ENCODE measurements at places on chromosomes 2 and 18.

GRCh38 chr2:206873423-206873822 lies 65.9 kb upstream of the CPO start:
- no peak for DNase-seq

- no peak for DNase-seq
Observed at GRCh38 chr2:12211326-12212175, 465.1 kb downstream of the LPIN1 start.

DNA sequence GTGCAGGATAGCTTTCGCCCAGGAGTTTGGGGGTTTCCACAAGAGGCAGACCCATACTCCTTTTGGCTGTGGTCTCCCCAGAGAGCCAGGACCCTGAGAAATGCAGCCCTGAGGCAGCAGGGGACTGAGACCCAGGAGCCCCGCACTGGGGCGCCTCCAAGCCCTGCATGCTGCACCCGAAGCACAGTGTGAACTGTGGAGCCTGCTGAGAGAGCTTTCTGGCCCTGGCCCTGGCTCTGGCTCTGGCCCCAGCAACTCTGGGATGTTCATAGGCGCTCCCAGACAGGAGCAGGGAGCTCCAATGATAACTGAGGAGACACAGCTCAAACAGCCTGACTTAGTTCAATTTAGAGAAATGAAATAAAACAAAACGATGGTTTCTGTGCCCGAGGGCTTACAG lies 96.4 kb upstream of the TEX51 start:
- no peak for DNase-seq

GRCh38 chr2:135796606-135797005 lies 40.4 kb downstream of the LCT start:
- no peak for DNase-seq

GRCh38 chr2:29829841-29830240 lies 91.5 kb downstream of the ALK start:
- DNase-seq: no peak

DNA sequence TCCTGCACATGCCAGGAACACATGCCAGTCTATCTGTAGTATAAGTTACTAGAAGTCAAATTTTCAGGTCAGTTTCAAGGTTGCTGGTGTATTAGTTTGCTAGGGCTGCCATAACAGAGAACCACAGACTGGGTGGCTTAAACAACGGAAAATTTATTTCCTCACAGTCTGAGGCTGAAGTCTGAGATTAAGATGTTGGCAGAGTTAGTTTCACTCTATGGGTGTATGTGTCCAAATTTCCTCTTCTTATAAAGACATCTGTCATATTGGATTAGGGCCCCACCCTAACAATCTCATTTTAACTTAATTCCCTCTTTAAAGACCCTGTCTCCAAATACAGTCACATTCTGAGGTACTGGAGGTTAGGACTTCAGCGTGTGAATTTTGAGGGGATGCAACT lies 26.5 kb downstream of the B3GNT7 start:
- no peak for DNase-seq

DNA sequence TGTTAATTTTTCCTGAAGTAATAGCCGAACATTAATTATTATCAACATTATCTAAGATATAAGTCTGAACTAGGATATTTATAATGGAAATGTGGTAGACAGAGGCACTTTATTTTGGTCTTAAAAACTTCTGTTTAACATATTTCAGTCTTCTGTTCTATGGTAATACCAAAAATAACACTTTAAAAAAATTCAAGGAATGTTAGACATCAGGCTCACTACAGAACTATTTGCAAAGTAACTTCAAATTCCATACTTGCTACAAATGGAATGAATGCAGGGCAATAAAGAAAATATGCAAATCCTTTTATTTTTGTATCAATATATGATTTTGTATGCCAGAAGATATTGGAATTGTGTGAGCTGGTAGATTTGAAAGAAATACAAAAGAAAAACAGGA lies 345.5 kb upstream of the DSEL start:
- DNase-seq: no peak

DNA sequence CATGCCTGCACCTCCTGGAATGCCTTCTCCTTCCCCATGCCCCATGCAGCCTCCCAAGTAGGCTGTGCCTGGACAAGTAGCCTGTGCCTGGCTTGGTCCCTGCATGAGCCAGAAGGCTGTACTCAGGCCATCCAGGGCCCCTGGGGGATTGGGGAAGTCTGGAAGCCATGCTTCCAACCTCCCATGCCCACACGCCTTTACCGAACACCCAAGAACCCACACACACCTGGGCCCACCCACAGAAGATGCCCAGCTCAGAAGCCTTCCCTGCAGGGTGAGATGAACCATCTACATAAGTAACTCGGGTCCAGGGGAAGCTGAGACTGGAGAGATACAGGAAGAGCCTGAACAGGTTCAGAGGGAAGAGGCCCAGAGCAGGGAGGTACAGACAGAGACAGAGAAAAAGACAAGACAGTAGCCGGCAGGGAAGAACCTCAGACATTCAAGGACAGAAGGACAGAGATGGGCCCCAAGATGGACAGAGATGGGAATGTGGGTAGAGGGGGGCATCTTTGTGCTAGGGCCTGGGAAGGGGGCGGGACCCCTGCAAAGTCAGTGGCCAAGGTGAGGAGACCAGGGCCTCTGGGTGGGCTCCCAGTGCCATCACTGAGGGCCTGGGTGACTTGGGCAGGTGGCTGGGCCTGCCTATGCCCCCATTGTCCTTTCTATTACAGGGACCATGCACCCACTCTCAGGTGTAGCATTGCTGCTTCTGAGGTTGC lies 4.3 kb downstream of the BIN1 start:
- no peak for DNase-seq

- DNase-seq: peak; percentile 53
Observed at GRCh38 chr2:30208453-30208852, 22.9 kb upstream of the LBH start.

GRCh38 chr2:218282173-218282991 lies 9.9 kb downstream of the TMBIM1 start:
- no peak for DNase-seq

- DNase-seq: peak; percentile 46
Observed at GRCh38 chr18:3447068-3447894, 2.7 kb upstream of the TGIF1 start.

DNA sequence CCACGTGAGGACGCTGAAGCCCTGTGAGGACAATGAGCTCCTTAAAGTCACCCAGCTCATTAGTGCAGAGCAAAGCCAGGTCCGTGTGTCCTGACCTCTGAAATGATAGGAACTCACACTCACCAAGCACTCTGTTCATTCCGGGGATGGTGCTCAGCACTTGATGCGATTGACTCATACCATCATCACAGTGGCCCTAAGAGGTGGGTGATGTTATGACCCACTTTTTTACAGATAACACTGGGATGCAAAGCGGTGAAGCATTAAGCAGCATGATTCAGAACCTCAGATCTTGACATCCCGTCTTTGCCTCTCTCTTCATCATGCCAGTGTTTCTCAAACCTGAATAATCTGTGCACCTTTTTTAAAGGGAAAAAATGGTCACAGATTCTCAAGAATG lies 234.8 kb downstream of the ALPK2 start:
- no peak for DNase-seq

GRCh38 chr2:67982956-67983355 lies 79.8 kb downstream of the C1D start:
- no peak for DNase-seq

- DNase-seq: no peak
Observed at GRCh38 chr18:55012008-55012407, 52.7 kb upstream of the CCDC68 start.

DNA sequence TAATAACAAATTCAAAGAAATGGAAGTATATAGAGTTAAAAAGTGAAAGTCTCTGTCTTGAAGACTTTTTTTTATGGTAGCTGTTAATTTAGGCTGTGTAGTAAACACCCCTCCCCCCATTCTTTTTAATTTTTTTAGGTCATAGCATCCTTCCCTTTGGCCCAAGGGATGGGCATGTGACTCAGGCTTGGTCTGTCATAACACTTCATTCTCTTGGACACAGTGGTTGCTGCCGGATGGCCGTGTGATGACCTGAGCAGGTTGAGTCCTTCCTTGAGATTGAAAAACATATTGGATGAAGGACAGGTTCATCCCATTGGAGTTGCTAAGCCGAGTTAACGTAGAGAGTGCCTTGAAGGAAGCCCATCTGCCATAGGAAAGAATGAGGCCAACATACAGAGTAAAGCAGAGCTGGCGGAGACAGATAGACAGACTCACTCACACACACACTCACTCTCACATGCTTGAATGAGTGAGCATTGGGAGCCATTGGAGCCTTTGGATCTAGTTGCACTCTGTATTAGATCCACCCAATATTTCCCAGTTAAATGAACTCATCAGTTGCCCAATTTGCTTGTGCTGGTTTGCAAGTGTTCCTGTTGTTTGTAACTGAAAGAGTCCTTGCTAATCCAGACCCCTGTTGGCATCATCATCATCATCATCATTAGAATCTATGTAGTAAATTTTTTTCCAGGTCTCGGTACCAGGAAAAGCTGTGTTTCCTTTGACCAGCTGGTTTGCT lies 14.7 kb downstream of the NCOA1 start:
- no peak for DNase-seq

- no peak for DNase-seq
Observed at GRCh38 chr18:62999921-63000320, 284.6 kb downstream of the PHLPP1 start.

GRCh38 chr2:238165288-238165921 lies 6.6 kb downstream of the ERFE start:
- no peak for DNase-seq

DNA sequence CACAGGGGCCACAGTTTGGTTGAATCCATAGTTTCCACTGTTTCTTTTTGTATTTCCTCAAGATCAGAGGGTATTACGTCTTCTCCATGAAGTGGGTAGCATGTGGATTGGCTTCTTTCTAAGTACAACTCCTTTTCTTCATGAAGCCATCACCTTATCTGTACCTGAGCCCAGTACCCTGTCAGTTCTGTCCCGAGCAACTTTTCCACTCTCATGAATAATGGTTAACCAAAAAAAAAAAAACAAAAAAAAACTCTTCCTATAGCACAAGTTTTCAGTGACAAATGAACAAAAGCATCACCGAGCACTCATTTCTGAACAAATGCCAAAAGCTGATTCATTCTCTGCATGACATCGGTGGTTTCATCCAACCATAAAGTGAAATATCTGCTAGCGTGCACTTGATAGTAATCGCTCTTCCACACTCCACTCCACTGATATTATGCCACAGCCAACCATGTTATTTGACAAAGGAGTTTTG lies 53.0 kb upstream of the CCDC150 start:
- peak; percentile 86 for DNase-seq

DNA sequence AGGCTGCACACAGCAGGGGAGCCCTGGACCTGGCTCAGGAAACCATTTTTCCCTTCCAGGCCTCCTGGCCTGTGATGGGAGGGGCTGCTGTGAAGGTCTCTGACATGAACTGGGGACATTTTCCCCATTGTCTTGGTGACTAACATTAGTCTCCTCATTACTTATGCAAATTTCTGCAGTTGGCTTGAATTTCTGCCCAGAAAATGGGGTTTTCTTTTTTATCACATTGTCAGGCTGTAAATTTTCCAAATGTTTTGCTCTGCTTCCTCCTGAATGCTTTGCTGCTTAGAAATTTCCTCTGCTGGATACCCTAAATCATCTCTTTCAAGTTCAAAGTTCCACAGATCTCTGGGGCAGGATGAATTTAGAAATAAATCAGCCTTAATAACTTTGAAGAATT lies 78.2 kb downstream of the EHBP1 start:
- DNase-seq: no peak

- no peak for DNase-seq
Observed at GRCh38 chr2:107785756-107786155, 40.9 kb upstream of the RGPD4 start.

GRCh38 chr2:179521944-179522343 lies 257.3 kb upstream of the SESTD1 start:
- DNase-seq: no peak

GRCh38 chr2:11743846-11744553 lies 2.4 kb upstream of the LPIN1 start:
- peak; percentile 98 for DNase-seq

DNA sequence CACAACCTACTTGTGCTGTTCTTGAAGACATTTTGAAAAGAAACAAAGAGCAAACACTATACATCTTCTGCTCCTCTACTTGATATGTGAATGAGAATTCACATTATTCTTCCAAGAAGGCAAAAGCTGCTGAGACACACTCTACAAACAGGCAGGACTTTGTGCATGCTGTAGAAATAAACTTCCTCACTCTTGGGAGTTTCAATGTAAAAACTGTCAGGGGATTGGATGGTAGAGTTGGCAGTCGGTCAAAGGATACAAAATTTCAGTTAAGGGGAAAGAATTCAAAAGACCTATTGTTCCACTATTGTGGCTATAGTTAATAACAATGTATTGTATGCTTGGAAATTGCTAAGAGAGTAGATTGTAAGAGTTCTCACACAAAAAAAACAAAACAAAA lies 196.3 kb downstream of the MC4R start:
- no peak for DNase-seq

DNA sequence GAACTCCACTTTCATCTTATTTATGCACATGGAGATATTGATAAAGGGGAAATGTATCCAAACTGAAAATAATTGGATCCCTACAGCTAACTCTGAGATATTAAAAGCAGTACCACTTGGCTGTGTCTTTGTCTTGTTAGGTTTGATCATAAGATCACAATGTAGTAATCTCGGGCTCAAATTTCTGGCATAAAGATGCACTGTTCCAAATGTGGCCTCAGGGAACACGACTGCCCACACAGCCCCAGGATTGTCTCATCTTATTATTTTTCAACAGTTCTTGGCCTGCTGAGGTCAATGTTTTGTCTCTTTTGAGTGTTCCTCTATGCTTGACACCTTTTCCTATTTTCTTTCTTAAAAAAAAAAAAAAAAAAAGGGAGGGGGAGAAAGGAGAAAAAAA lies 114.1 kb downstream of the GBX2 start:
- DNase-seq: no peak

- DNase-seq: no peak
Observed at GRCh38 chr2:140344838-140345237, 1564.6 kb upstream of the NXPH2 start.

DNA sequence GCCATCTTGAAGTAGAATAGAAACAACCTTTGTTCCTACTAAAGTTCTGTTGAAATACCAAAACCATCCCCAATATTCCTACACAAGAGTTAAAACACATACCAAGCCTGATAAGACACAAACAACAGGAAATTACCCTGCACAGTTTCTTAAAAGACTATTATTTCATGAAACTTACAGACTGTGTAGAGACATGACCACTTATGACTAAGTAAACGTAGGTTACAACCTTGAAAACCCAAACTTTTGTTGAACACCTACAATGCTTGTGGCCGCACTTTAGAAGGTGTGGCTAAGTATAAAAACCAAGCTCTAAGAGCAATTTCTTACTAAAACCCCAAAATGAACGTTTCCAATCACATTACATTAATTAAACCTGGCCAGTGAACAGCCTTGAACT lies 2.0 kb downstream of the SMAD2 start:
- no peak for DNase-seq

- no peak for DNase-seq
Observed at GRCh38 chr2:151637271-151637781, 97.0 kb downstream of the NEB start.

- DNase-seq: no peak
Observed at GRCh38 chr2:207241198-207241597, 75.5 kb upstream of the KLF7 start.

DNA sequence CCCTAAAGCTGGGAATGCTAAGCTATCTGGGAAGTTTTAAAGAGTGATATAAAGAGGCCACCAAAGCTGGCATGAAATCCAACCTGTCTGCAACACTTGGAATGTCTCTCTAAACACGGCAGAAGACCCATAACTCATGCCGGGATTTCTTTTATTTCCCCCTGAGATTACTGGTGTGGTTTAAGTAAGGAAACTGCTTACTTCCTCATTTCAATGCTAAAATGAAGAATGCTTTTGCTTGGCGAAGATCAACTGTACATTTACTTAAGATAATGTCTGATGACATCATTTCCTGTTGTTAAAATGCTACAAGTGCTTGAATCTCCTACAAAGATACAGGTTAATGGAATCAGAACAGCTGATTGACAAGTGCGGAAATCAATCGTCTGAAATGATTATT lies 353.8 kb upstream of the SALL3 start:
- no peak for DNase-seq
